DMS 273 treated with DMSO at 0.1 percent for 48 hours (cell line): ENCODE measurements at places on chromosomes 3 and 15.

DNA sequence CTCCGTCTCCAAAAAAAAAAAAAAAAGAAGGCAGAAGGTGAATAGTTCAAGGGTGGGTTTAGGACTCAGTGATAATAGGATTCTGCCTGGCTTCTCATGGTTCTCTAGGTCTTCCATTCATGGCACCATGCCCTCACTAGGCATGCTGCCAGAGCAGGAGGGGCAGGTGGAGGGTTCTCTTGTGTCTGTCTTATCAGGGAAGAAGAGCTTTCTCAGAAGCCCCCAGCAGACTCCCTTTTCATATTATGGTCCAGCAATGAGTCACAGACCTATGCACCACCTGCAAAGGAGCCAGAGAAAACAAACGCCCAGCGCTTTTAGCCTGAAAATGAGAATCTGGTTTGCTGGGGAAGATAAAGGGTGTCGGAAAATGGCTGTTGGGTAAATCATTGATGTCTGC, 3.0 kb downstream of the CCR2 start:
- DNase-seq: no peak

DNA sequence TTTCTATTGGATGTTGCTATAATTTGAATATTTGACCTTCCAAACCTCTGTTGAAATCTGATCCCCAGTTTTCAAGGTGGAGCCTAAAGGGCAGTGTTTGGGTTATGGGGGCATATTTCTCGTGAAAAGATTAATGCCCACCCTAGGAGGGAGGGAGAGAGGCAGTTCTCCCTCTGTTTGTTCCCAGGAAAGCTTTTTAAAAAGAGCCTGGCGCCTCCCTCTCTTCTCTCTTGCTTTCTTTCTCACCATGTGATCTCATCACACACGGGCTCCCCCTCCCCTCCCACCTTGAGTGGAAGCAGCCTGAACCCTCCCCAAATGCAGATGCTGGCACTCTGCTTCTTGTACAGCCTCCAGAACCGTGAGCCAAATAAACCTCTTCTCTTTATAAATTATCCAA, 12.4 kb upstream of the GABRA5 start:
- no peak for DNase-seq

DNA sequence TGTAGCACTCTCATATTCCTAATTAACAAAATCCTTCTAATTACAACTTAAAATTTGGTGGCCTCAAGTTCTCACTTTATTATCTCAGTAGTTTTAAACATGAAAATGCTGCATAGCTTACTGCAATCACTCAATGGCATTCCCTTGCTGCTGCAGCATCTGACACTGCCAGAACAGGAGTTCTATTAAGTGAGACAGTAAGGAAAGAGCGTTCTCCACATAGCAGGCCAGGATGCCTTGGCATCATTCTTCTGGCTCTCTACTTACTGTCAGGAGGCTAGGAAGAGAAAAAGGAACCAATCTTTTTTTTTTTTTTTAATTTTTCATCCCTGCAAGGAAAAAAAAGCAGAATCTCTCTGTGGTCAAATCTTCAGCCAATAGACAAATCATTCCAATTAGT, 3.2 kb downstream of the CNBP start:
- DNase-seq: no peak

- DNase-seq: no peak
These were observed 5.9 kb upstream of the ITPKA start for GRCh38 chr15:41487802-41488201.

GRCh38 chr15:94844538-94845389, 613.4 kb downstream of the MCTP2 start:
- DNase-seq: no peak

GRCh38 chr15:25775317-25775912, 87.7 kb downstream of the ATP10A start:
- no peak for DNase-seq
